Activated T-cell treated with anti-CD3 and anti-CD28 coated beads, Interleukin-2, amount 50 U/mL, for 72 hours (primary cell): ENCODE measurements at places on chromosomes 5 and 9.

GRCh38 chr5:2370626-2371418 lies 380.7 kb downstream of the IRX2 start:
- no peak for DNase-seq

GRCh38 chr5:138653502-138653901 lies 78.3 kb upstream of the HSPA9 start:
- no peak for DNase-seq

GRCh38 chr5:115379622-115380344 lies 83.3 kb upstream of the CCDC112 start:
- DNase-seq = peak; percentile 10

DNA sequence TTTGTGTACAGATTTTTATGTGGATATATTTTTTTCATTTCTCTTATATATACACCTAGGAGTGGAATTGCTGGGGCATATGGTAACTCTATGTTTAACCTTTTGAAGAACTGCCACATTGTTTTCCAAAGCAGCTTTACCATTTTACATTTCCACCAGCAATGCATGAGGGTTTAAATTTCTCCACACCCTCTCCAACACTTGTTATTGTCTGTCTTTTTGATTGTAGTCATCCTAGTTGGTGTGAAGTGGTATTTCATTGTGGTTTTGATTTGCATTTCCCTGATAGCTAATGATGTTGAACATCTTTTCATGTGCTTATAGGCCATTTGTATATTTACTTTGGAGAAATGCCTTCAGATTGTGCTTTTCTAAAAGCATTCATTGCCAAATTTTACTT lies 39.1 kb downstream of the YTHDC2 start:
- DNase-seq = no peak

DNA sequence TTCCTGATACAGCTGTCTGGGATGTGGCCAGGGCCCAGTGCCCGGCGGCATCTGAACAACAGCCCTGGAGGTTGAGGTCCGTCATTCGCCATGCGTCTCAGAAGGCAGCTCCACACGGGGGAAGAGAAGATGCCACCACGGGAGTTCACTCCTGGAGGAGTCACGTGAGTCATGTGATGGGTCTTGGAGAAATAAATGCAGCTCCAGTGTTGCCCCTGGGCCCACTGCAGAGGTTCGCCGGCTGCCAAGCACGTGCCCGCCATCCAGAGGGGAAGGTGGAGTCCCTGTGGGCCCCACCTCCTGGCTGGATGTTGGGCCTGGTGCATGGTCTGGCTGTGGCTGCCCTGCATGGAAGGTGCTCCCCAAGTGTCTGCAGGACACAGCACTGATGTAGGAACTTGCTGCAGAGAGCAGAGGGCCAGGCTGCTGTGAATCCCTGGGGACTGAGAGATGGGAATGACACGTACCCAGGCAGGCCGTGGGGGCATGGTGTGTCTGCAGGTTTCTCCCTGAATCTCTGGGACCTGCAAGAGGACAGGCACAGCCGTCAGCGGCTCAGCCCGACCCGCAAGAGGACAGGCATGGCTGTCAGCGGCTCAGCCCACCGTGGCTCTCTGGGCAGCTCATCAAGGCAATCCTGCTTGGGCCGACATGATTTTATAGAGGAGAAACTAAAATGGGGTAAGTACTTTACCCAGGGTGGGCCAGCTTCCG lies 418.3 kb upstream of the IRX4 start:
- DNase-seq = no peak

- DNase-seq = peak; percentile 94
Observed at GRCh38 chr5:32585446-32586275, at the start of gene SUB1. TSS of gene SUB1 (plus strand) at chr5:32585557. CDS start at chr5:32588513, 2,956 bp downstream.

DNA sequence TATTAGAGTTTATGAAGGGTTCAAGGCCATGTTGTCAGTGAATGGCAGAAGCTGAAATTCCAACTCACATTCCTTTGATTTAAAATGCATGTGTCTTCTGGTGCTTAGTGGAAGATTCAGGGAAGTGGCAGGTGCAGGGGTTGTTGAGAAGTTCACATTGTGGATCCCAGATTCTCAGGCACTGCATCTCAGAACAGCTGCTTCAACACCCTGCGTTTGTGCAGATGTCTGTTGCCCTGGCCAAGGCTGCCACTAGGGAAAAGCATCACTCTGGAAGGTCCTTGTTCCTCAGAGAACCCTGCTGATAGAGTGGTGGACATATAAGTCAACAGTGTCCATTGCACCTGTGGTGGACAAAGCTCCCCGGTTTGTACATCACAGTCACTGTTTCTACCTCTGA lies 162.7 kb downstream of the PAPPA start:
- no peak for DNase-seq

DNA sequence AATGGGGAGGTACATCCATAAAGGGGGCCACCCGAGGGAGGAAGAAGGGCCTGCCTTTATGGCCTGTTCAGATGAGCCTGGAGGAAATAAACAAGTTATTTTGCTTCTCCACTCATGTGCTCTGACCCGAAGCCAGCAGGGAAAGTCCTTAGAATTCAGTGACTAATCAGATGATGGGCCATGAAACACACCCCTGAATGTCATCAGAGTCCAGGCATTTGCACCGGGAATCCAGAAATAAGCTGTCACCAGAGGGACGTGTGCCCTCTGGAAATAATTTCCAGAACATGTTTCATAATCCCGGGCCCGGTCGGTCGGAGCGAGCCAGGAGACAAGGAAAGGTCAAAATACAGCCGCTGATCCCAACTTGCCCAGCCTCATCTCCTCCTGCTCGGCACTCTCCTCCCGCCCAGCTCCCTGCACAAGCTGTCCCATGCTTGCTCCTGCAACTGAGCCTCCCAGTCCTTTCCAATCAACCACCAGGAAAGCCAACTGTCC lies 73.6 kb upstream of the ZNF622 start:
- DNase-seq = no peak

DNA sequence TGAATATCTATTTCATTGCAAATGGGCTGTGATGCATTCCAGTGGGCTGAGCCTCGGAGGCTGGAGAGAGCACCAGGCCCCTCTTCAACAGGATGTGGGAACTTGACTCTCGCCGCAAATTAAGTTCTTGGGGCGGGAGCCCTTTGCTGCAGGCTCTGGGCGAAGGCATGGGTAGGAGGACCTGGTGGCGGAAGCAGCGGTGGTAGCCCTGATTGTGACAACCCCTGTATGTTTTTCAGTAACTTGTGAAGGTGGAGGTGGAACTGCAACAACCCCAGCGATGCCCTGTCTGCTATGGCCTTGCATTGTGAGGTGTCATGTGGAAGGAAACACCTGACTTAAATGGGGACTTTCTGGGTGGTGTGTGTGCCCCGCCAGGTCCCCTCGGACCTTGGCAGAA lies 9.4 kb downstream of the FYB1 start:
- DNase-seq = peak; percentile 84

DNA sequence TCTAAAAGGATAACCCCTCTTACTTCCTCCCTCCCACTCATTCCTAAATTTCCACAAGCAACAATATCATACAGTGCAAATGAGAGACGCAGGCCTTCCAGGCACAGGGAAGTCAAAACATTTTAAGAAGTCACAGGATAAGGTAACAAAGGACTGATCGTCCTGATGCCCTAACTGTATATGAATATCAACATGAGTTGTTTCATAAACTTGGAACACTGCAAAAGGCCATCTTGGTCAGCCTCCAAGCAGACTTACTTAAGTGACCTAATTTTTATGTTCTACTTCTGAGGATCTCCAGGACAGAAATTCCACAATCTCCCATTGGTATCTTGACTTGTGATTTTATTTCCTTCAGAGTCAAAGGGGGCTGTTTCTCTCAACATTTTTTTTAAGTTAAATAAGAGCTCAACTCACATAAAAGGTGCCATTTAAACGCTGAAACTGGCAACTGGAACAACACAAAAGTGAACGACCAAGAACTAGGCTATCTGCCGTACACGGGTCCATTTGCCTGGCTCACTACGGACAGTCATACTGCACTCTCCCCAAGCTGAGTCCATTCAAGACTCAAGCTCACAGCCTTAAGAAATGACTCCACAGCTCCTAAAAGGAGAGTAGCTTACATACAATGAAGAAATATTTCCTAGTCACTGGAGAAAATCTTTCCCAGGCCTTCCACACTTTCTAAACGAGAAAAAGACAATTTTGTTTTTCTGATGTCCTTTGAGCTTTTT lies 71.3 kb downstream of the LHFPL2 start:
- no peak for DNase-seq
